T-helper 22 cell (primary cell): ENCODE measurements at places on chromosomes 1 and 21.

DNA sequence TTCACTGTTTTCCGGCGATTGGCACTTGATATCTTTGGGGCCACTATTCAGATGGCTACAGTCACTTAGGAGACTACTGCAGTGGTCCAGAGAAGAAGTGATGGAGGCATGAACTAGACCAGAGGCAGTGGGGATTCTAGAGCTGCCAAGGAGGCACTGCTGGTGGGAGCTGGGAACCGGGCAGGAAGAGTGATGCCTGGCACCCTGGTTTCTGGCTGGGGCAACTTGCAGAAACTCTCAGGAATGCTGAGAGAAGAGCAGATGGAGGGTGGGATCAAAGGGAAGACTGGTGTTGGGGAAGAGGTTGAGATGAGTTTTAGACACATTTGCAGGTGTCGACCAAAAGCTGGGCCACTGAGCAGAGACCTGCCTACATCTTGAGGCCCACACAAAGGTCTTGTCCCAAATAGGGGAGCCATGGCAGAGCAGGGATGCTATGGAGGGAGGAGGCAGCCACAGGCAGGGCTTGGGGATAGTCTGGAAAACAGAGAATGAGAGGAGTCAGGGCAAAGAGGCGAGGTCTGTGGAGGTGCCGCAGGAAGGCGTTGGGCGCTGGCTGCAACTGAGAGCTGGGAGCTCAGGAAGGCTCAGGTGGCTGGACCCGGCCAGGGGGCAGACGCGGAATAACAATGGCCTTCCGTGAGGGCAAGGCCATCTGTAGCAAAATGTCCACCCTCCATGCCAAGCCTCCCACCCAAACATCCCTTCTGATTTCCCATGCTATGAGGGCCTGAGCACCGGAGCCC, 118.9 kb downstream of the TOMM20 start:
- DNase-seq = no peak

DNA sequence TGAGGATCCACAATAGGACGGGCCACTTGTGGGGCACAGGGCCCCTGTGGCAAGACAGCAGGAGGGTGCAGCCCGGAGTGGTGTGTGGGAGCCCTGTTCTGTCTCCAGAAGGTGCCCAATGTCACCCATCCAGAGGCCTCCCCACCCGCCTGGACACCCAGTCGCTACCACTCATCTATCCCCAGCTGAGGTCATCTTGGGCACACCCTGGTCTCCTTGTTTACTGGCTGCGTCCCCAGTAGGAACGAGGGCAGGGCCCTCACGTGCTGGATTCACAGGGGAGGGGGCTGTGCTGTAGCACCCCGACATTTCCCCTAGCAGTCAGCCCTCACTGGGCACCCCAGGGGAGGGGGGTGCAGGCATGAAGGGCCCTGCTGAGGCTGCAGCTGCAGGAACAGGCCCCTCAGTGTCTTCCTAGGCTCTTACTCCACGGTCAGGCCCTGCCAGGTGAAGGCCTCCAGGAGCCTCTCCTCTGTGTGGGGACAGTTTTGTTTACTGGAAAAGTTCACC, 2.3 kb upstream of the TNNT2 start:
- no peak for DNase-seq

GRCh38 chr1:168963601-168964000, 142.9 kb upstream of the ATP1B1 start:
- DNase-seq = no peak

DNA sequence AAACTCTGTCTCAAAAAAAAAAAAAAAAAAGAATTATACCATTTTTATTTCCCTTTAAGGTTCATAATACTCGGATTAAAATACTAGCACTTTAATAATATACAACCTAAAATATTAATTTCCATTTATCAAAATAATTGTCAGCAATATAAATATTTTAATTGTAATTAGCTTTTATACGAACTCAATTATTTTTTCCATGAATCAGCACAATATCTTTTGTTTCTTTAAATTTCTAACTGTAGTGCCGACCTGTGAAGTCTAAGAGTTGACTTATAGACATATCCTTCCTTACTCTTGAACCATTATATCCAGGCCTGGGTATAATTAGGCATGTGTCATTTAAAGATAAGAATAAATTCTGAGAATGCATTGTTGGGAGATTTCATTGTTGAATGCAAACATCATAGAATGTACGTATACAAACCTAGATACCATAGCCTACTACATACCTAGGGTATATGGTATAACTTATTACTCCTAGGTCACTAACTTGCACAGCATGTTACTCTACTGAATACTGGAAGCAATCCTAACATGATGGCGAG, 996.7 kb upstream of the TMPRSS15 start:
- DNase-seq = no peak

DNA sequence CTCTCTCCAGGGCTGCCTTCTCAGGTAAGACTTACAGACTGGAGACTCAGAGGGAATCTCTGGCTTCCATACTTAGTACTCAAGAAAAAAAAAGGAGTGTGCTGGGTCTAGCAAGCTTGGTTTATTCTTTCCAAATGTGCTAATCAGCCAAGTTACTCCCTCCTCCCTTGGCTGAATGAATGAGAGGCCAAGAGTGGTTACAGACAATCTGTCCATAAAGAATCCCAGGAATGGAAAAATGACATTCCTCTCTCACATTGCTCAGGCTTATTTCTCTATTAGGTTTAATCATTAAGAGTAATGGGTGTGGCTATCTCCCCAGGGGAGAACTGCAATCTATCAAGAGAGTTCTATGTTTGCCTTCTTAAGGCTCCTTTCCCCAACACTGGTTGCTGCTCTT, 547.3 kb upstream of the PLXNA2 start:
- no peak for DNase-seq

DNA sequence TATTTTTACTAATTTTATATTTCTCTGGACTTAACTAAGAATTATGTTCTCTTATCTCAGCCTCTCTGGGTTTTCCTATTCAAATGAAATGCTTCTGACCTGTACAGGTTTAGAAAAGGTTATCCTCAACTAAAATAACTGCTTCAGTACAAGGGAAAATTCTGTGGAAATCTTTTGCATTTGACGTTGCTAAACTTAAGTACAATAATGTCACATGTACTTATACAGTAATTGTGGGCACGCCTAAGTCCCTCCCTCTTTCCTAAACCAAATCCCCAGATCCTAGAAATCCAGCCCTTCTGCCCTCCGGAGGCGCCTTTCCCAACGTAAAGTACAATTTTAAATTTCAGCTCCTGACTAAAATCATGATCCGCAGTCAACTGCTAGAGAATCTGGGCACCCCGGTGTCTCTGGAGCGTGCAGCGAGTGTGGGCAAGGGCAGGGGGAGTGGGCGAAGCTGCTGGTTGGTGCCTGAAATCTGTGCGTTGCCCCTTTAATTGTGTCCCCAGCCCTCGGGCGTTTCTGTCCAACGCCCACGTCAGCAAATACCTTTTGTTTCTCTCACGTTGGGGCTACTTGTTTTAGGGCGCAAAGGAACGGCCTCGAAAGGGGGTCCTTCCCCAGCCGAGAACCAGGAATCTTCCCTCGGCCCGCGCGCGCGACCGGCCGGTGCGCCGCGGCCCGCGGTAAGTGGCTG, at the start of gene ZBTB8A:
ZBTB8A (plus strand) TSS at position 541 of the 697 bp plus-strand sequence. CDS start 53,505 bp downstream, outside the sequence.
- DNase-seq = no peak

DNA sequence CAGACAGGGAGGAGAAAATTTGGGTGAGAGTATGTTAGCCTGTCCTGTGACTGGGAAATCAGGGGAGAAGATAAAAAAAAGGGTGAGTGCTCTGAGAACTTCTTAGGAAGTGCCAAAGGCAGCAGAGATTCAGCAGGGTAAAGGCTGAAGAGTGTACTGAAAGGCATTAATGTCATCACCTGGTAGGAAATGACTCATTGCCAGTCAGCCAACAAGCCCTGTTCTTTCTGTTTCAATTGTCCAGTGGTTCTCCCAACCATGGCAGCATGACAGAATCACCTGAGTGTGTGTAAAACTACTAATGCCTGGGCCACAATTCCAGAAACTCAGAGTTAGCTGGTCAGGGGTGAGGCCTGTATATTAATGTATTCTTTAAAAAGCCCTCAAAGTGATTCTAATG, 83.5 kb downstream of the INTS7 start:
- DNase-seq = no peak

DNA sequence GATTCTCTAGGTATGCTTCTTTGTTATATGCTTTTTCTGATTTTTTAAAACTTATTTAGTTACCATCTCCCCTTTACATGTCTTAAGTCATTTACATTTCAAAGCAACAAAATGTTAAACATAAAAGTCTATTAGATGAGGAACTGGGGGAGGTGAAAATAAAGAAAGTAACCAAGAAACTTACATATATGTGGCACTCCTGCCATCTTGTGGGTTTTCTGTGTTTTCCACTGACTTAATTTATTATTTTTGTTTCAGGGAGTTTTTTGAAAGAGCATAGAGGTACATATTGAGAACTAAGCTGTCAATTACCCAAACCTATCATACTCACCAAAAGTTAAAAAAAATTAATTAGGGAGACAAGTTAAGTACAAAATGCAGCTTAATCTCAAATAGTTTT, 1531.1 kb downstream of the MRPL39 start:
- DNase-seq = no peak
